Panc1 (cell line): ENCODE measurements at places on chromosomes 1 and 21.

GRCh38 chr1:207362962-207363860 is 41.7 kb downstream of the CD55 start:
- DNase-seq, result no peak

GRCh38 chr1:221457685-221458446 is 284.0 kb downstream of the DUSP10 start:
- DNase-seq, result no peak

DNA sequence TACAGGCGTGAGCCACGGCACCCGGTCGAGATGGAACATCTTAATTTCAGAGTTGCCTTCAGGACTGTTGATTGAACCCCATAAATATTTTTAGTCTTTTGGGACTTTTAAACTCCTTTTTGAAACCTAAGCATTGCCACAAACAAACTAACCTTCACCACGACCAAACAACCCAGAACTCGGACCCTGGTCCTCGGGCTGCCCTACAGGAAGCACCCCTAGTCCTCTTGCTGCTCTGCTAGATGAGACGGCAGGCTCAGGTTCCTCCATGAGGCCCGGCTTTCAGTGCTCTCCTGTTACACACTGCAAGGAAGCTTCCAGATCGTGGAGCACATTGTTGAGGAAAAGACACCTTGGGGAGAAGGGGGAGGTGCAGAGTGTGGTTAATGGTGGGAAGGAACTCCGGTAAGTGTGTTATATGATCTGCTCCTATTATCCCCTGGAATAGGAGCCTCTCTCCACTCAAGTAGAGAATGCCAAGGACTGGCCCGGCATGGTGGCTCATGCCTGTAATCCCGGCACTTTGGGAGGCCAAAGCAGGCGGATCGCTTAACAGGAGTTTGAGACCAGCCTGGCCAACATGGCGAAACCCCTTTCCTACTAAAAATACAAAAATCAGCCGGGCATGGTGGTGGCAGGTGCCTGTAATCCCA is 5.7 kb downstream of the EPHX1 start:
- DNase-seq, result no peak

GRCh38 chr1:163422738-163423404 is 101.1 kb downstream of the NUF2 start:
- DNase-seq, result no peak

DNA sequence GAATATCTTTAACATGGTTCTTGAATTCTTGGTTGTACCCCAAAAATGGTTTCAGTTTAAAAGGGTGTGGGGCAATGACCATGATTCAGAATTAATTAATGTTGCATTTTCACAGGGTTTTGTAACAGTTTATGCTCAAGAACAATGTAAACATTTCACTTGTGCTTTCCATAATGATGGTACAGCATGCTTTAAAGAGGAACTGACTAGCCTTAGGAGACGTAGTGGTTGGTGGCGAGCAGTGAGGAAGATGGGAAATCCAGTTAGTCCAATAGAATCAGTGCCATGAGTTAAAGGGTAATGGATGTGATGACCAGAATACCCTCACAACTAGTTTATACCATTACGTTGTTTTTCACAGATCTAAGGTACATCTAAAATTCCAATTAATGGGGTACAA is 138.0 kb downstream of the HS2ST1 start:
- no peak for DNase-seq

DNA sequence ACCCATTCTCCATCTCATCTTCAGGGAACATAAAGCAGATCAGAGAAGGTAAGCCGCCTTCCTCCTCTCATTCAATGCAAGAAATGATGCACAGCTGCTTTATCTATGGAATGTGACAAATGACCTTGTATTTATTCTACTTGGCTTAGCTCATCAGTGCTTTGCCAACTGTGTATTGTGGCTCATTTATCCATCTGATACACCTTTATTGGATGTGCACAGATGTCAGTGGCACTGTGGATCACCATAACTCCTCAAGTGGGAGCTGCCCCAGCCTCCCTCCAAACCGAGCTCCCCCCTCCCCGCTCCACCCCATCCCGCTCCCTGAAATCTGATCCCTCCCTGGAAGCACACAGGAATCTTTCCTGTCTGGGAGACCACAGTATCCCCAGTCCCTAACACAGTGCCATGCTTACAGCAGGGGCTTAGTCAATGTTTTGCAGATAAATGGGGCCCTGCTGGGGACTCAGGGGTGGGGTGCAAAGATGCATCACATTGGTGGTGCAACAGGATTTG is 156.0 kb upstream of the RAB4A start:
- no peak for DNase-seq

DNA sequence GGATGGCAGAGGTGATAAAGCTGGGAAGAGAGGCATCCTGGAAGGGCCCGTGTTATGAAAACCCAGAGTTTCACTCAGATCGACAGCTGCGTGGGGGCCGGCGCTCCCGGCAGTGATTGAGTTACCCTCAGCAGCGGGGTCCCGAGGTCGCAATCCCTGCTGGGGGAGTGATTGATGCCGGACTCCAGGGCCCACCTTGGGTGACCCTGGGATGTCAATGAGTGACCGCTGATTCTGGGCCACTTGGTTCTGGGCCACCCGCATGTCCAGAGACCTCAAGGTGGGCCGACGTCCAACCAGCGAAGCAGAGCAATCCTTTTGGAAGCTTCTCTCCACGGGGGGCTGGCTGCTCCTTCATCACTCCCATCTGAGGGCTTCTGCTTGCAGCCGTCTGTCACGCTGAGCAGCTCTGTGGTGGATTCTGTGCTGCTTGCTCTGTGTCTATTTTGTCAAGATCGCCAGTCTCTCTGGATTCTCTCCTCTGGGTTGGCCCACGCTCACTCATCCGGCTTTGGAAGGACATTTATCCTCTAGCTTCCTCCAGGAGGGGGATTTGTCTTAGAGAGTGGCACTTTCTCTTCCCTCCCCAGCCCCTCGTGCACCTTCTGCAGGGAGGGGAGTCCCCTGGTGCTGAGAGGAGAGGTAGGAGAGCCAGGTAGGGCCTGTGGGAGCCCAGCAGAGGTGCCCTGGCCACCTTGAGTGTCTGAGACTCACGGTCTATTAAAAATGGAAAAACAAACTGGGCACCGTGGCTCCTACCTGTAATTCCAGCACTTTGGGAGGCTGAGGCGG is 110.9 kb upstream of the C1orf174 start:
- no peak for DNase-seq

DNA sequence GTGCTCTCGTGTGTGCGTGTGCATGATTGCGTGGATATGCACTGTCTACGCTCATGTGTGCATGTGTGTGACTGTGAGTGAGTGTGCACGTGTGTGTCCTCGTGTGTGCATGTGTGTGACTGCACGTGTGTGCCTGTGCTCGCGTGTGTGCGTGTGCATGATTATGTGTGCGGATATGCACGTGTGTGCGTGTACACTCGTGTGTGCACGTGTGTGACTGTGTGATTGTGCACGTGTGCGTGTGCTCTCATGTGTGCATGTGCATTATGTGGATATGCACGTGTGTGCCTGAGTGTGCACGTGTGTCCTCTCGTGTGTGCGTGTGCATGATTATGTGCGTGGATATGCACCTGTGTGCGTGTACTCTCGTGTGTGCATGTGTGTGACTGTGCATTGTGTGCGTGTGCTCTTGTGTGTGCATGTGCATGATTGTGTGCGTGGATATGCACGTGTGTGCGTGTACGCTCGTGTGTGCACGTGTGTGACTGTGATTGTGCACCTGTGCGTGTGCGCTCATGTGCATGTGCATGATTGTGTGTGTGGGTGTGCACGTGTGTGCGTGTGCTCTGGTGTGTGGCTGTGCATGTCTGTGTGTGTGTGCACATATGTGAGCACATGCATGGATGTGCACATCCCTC is 2.2 kb downstream of the MMEL1 start:
- DNase-seq, result no peak

GRCh38 chr1:201022820-201023516 is 546 bp downstream of the KIF21B start:
- DNase-seq, result no peak

DNA sequence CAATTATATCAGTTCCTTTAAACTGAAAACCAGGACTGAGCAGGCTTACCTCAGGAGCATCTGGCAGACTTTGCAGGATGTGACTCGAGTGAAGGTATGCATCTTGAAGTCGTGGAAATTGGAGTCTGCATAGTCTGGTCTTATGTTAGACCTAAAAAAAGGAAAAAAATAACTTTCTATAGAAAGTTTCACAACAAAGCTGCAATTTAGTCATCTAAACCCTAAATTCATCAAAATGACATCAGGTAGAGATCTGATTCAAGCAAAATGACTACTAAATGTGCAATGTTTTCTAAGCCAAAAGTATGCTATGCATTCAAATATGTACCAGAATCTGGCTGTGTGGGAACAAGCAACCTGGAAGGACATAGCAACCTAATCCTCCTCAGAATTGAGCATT is 260.1 kb downstream of the VAV3 start:
- no peak for DNase-seq

DNA sequence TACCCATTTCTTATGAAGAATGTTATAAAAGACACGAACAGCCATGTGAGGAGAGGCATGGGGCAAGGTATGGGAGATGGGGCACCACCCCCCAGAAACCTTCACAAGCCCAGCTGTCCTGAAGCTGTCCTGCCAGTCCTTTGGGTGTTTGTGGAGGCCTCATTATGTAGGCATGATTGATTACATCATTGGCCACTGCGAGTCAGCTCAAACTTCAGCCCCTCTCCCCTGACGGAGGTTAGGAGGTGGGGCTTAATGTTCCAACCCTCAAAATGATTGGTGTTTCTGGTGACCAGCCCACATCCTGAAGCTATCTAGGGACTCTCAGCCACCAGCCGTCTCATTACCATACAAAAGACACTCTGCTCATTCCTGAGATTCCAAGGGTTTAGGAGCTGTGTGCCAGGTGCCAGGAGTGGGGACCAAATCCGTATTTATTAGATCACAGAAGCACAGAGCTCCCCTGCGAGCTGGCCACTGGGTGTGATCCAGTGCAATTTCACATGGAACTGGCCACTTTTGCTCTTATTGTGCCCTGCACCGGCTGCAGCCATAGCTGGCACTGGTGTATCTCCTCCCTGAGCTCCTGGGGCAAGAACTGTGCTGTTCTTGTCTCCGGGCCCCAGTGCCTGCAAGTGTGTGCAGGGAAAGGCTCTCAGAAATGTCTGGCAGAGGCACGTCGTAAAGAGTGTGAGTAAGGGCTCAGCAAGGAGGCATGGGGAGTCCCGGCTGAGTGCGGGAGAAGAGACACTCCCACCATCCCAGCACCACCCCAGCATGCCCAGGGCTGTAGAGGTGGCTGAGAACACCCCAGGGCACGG is 10.5 kb downstream of the KIAA1614 start:
- DNase-seq, result no peak

DNA sequence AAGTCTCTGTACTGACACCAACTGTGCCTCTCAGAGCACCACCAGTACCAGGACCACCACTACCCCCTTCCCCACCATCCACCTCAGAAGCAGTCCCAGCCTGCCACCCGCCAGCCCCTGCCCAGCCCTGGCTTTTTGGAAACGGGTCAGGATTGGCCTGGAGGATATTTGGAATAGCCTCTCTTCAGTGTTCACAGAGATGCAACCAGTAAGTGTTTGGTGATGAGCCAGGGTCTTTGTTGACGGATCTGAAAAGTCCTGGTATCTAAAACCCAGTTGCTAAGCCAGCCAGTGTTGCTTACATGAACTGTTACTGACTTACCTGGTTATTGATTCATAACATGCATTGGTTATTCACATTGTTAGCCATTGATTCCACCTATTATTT is 1.1 kb downstream of the C1orf56 start:
- DNase-seq, result no peak

GRCh38 chr1:3372317-3372716 is 82.1 kb upstream of the ARHGEF16 start:
- no peak for DNase-seq

DNA sequence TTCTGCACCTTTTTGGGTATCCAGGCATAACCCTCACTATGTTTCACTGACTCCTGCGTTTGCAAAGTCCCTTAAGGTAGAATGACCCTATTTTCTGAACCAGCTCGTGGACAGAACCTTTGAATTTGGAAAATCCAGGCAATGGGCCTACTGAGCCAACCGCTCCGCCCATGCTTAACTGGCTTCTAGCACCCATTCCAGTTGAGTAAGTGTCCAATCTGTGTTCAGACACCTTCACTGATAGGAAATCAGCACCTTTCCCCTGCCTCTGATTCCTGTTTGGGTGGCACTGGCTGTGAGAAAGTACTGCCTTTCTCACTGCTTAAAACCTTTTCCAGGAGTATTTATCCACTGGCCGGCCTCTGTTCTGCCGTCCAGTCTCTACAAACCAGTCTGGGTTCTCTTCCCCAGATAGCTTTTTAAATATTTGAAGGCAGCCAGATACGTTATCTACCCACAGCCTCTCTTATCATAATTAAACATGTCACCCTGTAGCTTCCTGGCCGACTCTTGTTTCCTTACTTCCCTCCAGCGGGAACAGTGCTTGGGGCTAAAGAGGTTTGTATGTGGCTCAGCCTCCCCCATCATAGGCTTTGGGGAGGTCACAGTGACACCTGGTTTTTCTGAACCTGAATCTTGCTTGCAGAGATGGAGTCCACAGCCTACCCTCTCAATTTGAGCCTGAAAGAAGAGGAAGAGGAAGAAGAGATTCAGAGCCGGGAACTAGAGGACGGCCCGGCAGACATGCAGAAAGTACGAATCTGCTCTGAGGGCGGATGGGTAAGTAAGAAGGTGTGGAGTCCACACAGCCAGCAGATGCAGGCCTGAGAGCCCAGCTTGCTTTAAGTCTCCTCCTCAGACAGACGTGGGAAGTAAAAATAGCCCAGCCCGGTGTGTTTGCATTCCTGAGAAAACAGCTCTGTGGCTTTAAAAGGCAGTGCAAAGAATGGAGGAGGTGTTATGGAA is 1.3 kb downstream of the POGK start:
- no peak for DNase-seq
